CD4-positive, alpha-beta T cell treated with Interleukin-17A for 4 hours (primary cell): ENCODE measurements at places on chromosomes 7 and 10.

DNA sequence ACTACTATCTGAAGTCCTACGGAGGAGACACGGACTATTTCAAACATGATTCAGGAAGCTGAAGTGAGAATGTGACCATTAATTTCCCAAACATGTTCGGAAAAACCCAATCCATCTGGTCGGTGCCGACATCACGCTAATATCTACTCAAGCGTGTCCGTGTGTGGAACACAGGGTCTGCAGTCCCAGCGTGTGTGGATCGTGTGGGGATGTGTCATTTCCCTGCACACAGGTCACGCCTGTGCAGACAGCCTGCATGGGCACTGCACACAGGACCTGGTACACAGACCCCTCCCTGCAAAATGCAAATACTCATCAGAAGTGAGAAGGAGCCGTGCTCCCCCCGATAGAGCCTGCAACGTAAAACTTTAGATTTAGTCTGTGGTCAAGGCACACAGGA is 57.8 kb downstream of the CARD11 start:
- no peak for DNase-seq

DNA sequence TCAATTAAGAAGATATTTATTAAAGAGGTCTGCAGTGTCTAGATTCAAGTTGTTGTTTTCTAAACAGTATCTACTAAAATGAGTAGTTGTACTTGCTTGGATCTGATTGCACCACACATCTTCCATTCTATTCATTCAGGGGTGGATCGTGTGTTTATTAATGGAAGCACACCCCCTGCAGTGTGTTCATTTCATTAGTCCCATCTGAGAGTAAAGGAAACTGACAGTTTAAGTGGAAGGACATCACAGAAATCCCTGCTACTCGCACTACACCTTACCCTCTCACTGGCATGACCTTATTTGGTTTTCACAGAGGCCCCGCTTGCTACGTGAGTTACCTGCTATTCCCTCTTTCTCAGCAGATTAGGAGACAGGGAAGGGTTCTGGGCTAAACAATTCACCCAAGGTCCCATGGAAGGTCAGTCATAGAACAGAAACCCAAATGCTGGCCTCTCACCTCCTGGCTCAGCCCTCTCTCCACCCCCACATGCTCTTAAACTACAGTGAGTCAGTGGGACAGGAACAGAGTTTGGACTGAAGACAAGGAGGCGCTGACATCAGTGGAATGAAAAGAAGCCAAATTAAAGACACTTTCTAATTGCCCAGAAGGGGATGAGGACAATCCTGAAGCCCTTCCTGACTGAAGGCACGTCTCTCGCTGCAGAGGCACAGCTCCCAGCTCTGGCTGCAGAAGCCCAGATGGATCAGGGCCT is 369.2 kb upstream of the NRP1 start:
- no peak for DNase-seq

DNA sequence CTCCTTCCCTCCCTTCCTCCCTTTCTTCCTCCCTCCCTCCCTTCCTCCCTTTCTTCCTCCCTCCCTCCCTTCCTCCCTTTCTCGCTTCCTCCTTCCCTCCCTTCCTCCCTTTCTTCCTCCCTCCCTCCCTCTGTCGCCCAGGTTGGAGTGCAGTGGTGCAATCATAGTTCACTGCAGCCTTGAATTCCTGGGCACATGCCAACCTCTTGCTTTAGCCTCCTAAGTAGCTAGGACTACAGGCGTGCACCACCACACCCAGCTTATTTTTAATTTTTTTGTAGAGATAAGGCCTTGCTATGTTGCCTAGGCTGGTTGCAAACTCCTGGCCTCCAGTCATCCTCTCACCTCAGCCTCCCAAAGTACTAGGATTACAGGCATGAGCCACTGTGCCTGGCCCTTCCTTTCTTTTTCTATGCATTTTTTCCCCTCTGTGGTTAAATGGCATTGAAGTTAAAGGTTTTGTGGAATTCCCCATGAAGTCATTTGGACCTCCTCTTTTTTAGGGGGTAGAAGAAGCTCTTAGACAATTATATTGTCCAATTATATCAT is 9.6 kb downstream of the KLHDC10 start:
- DNase-seq: no peak

GRCh38 chr10:89236226-89236797 is 15.3 kb downstream of the LIPA start:
- no peak for DNase-seq

DNA sequence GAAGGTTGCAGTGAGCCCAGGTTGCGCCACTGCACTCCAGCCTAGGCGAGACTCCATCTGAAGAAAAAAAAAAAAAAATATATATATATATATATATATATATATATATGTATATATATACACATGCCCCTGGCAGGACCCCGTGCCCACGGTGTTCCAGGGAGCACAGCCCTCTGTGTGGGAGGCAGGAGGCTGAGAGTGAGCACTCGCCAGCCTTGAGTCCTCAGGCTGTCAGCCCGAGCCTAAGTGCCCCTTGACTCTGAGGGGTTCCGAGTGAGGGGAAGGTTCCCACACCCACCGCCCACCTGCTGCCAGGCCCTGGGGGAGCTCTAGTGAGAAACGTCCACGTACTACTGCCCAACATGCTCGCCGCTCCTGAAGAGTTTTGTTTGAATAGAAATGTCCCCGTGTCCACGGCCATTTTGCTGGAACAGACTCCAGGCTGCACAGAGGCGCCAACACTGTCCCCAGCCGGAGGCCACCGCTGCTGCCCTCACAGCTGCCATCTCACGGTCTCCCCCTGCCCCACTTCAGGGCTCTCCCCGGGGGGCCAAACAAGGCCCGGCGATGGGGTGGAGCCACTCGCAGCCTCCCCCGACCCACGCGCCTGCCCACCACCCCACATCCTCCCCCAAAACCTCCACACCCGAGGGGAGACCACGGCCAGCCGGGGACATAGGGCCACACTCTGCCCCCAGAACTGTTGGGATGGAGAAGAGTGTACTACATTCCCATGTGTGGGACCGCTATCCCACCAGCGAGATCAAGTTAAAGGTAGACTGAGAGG is 62.8 kb upstream of the EBF3 start:
- DNase-seq: no peak

DNA sequence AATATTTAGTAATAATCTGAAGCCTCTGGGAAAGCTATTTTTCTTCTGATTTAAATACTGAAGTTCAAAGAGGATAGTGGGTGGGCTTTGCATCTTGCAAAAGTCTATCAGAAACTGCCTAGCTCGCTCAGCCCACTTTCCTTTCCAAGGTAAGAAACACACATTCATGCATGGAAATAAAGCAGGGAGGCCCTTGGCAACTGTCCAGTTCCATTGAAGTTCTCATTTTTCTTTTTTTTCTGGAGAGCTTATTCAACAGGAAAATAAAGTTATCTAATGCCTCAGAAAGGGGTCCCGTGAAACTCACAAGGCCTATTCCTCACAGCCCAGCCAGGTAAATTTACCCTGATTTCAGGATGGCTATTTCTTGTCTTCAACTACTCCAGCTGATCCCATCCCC is 654.9 kb downstream of the KCNMA1 start:
- DNase-seq: no peak

- no peak for DNase-seq
These were observed 261.8 kb downstream of the PHF14 start for GRCh38 chr7:11235491-11235890.

DNA sequence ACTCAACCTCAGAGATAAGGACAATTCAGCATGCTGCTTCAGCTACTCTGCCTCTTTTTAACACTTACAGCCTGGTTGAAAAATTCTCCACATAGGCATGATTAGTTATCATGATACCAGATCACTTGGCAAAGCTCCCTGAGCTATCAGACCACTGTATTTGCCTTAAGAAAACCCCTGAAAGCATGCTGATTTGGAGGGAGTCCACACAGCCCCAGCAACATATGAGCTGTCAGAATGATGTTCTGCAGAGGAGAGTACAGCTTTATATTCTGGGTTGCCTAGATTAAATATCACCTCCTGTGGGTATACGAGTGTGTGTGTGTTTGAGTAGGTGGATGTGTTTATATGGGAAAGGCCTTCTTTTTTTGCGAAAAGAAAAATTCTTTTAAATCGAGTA is 170.2 kb upstream of the CHRM2 start:
- no peak for DNase-seq

GRCh38 chr10:74944205-74944604 is 117.8 kb downstream of the KAT6B start:
- DNase-seq: no peak

DNA sequence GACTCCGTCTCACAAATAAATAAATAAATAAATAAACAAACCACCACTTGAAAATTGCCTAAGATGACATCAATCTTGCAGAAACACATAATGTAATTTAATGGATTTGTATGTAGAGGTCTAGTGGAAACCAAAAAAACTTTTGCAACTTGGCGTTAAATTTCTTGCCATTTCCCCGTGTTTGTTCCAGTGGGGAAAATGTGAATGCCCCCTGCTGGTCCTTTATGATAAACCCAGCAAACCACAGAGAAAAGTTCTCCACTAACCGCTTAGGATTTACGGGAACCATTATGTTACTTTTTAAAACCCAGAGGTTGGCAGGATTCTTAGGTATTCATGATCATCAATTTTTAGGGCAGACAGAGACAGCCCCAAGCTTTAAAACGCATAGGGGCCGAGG is 32.5 kb downstream of the LAMB4 start:
- DNase-seq: no peak

DNA sequence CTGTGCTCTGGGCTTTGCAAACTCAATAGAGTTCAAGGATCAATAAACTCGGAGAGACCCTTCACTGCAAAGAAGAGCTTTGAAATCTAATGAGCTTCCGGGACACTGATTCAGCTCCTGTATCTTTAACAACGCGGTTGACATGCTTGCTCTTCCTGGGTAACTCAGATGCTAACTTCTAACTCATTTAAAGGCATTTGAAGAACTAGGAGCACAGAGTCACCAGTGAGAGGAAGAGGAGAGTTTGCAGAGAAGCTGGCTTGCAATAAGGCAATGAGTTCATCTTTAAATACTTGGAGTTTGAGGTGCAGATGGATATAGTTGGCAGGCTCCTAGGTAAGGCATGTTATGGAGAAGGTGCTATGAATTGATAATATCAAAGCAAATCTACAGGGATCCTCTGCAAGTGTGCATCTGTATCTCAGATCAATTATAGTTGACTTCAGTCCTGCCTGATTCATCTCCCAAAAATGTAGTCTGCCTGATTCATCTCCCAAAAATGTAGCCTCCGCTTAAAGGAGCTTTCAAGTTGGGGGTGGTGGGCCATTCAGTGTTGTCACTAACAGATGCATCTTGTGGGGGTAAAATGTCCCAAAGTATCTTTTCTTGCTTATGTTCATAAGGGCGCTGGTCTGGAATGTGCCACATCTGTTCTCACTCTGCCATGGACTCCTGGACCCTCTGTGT is 182.5 kb upstream of the PRSS58 start:
- DNase-seq: no peak

DNA sequence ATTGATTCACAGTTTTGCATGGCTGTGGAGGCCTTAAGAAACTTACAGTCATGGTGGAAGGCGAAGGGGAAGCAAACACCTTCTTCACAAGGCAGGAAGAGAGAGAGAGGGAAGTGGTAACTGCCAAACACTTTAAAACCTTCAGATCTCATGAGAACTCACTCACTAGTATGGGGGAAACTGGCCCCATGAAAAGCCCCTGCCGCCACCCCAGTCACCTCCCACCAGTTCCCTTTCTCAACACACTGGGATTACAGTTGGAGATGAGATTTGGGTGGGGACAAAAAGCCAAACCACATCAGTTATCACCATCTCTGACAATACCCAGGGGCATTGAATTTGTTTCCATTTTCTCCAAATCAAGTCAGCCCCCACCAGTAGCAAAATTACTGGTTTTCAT is 740.4 kb downstream of the GATA3 start:
- DNase-seq: no peak

GRCh38 chr10:97210543-97210960 is 24.8 kb upstream of the SLIT1 start:
- DNase-seq: peak; percentile 77

- DNase-seq: no peak
These were observed 21.8 kb upstream of the ZMIZ1 start for GRCh38 chr10:79046741-79047583.

DNA sequence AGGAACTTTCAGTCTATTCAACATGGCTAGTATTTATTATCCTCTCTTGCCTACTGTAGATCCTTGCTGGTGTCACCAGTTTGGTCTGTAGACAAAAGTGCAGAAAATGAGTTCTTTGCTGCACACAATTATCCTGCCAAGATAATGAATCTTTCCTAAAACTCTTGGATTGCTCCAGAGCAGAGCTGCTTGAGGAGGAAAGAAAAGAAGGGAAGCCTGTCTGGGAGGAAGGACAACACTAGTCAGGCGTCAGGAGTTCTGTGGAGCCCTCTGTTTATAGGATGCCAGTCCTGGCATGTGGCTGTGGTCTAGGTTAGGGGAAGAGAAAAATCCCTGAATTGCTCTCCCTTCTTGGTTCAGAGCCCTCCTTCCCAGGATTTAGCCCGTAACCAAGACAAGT is 430.0 kb upstream of the GALNT17 start:
- no peak for DNase-seq

DNA sequence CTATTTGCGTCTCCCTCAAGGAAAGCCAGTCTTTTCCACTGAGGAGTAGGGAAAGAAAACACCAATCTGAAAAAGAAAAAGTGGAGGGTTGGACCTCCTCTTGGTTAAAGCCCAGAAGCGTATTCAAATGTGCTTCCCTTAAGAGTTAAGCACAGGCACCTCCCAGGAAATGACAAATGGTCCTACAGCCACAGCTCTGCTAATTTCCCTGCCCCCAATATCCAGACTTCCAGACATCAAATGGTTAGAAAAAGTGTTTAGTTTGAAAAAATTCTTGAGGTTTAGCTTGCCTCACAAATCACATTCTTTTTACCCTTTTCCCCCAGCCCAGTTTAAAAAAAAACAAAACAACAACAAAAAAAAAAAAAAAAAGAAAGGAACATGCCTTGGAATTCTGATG is 19.0 kb upstream of the COL1A2 start:
- DNase-seq: no peak

DNA sequence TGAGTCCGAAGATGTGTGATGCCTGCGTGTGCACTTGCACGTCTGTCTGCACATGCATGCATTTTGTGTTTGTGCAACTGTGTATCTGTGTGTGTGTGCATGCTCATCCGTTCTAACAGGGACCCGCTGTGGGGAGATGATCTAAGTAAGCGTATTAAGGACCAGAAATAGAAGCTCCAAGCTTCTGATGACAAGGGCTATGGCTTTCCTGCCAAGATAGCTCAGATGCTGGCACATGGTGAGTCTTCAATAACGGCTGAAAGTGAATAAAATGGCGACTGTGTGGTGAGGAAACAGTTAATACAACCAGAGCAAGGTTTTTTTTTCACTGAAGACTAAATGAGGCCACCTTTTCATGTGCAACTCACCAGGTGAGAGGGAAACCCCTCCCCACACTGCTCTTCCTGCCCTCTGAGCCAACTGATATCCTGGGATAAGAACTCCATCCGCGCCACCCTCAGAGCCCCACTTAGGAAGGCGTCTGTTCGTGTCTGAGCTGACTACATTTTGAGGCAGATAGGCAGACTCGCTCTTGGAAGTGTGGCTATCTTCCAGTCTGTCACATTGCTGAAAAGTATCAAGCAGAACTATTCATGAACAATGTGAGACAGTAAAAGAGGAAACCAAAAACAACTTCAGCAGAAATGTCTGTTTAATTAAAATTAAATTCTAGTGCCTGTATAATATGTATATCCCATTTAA is 47.4 kb upstream of the TCERG1L start:
- DNase-seq: no peak
